ENCODE measurements at places on chromosomes 13 and 19.

DNA sequence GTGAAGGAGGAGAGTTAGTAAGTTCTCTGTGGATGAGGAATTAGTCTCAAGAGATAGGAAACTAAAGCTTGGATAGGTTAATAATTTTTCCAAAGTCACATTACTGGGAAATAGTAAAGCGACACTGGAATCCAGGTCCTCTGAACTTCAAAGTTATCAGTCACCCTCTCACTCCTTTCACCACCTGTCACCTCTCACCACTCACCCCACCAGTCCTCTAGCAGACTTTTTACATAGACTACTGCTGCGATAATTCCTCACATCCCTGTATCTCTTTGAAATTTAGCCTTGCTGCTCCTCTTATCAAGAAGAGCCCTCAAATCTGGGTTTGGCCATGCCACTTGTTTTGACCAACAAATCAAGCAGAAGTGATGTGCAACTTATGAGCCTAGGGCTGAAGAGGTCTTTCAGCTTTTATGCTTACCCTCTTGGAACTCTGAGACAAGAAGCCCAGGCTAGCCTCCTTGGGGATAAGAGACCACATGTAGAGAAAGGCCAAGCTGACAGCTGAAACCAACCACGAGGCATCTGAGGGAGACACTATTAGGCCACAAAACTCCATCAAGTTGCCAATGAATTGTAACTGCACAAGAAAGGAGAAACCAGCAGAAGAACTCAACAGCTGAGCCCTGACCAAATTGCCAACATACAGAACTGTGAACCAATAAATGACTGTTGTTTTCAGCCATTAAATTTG lies 41.2 kb downstream of the STARD13 start:
- DNase-seq, result no peak
- peaks cover under 1% of the 10 kb centered on the region for H3K4me1 ChIP-seq
- H3K27ac ChIP-seq, result peak overlapping the region; percentile 51
- H3K27me3 ChIP-seq, result no peaks in the 10 kb centered on the region

DNA sequence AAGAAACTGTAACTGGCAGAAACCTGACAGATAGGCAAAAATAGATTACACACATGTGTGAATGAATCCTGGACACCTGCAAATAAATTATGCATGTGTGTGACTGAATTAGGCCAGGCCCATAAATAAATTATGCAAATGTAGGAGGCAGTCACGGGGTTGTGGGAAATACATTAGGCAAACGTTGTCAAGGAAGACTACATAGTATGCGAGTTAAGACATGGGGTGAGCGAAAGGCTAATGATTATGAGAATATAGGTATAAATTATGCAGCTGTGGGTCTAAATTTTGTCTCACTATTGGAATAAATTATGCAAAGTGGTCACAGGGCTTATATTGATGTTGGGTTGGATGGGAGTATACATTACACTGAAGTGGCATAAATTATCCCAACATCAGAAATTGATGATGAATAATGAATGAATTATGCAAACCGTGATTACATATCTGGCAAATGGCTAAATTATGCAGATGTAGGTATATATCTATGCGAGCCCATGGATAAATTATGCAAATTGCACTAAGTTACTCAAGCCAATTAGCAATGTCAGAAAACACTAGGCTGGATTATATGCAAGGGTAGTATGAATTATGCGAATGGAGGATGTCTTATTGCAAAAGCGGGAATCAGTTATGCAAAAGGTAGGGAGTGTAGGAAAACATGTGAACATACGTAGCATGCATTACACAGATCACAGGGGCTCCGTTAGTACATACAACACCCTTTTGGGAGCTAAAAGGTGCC lies 6.8 kb downstream of the SLC8A2 start:
- H3K36me3 ChIP-seq, result no peaks in the 10 kb centered on the region
- H3K4me1 ChIP-seq, result no peaks in the 10 kb centered on the region
- H3K27me3 ChIP-seq, result peaks cover 43% of the 10 kb centered on the region
- no peak overlapping the region for H3K27ac ChIP-seq

- no peaks in the 10 kb centered on the region for H3K27me3 ChIP-seq
- peak overlapping the region; percentile 90 for H3K27ac ChIP-seq
- peaks cover 18% of the 10 kb centered on the region for H3K4me1 ChIP-seq
- peak overlapping the region; percentile 81 for H3K4me3 ChIP-seq
Measured at GRCh38 chr19:49362929-49363267, 682 bp upstream of the TEAD2 start.

GRCh38 chr19:48479686-48480085 lies 10.5 kb downstream of the CYTH2 start:
- peak overlapping the region; percentile 81 for H3K27ac ChIP-seq
- no peak overlapping the region for H3K4me3 ChIP-seq
- no peaks in the 10 kb centered on the region for H3K27me3 ChIP-seq
- peaks cover 47% of the 10 kb centered on the region for H3K36me3 ChIP-seq

DNA sequence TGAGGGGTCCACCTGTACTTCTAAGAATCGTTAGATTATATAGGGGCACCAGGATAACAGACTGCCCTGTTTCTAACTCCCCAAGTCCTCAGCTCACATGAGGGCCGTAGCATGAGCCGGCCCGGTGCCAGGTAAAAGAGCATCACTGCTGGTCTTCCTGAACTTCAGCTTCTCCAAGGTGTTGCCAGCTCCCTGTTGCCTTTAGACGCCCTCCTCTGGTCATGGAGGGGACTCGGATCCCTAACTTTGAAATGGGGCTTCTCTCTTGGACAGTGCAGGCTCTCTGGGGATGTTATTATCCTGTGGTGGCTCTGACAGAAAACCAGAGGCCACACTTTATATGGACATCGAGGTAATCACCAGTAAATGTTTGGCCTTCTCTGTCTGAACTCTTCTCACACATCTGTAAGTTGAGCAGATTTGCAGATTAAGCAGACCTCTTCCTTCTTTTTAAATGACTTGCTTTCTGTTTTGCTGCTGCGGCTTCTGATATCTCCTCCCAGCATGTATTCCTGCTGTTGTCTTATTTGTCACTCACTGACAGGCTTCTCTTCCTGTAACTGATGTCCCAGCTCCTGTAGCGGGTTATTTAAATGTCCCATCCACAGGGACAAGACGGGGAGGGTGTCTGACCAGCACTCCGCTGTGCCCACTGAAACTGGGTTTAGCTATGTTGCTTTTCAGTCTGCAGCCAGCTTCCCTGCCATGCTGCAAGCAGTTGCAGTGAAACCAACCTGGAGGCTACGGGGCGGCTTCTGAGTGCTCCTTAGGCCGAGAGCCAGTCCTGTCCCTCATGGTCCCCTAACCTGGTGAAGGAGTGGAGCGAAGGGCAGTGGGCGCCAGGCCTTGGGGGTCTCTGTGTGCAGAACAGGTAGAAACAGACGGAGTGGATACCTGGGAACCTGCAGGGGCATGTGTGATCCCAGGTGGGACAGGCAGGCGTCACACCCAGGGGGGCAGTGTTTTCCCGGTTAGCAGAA lies 39.2 kb downstream of the TSSK6 start:
- no peak for DNase-seq
- H3K4me1 ChIP-seq, result peaks cover 57% of the 10 kb centered on the region
- peaks cover 23% of the 10 kb centered on the region for H3K36me3 ChIP-seq
- no peak overlapping the region for H3K4me3 ChIP-seq

DNA sequence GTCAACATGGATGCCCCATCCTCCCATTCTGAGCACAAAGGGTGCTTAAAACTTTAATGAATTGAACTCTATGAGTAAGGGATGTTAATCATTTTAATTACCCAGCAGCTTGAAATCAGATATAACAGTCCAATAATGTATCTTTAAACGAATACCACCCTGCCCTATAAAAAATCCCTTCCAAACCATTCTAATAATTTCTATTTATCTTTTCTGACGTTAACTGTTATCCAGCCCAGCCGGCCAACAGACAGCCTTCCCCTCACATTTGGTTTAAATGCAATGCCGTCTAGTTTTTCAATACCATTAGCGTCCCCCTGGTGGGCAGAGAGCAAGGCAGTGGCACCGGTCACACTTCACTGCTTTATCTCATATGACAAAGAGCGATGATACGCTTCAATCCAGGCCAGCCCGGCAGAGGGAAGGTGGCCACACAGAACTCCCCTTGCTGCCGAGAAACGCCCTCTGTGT lies 402.2 kb upstream of the ZNF507 start:
- no peaks in the 10 kb centered on the region for H3K36me3 ChIP-seq
- no peaks in the 10 kb centered on the region for H3K4me1 ChIP-seq
- no peak overlapping the region for H3K4me3 ChIP-seq
- no peak overlapping the region for H3K27ac ChIP-seq
- H3K27me3 ChIP-seq, result no peaks in the 10 kb centered on the region
- DNase-seq, result no peak

DNA sequence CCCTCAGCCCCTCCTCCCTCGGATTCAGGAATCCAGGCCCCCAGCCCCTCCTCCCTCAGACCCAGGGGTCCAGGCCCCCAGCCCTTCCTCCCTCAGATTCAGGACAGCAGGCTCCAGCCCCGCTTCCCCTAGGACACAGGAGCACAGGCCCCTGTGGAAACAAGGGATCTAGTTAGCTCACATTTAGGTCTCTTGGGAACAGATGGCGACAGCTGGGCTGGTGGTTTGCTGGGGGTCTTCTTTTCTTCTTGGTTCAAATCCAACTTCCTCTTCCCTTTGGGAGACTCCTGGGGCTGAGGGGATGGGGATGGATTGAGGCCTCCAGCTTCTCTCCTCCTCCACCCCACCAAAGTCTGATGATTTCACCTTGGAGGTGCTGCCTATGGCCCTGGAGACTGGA lies 19.6 kb downstream of the ZNF575 start:
- H3K4me3 ChIP-seq, result no peak overlapping the region
- H3K27me3 ChIP-seq, result no peaks in the 10 kb centered on the region
- H3K27ac ChIP-seq, result no peak overlapping the region
- peaks cover 81% of the 10 kb centered on the region for H3K36me3 ChIP-seq
- no peak for DNase-seq

GRCh38 chr13:44040818-44041100 lies 161.1 kb downstream of the LACC1 start:
- no peaks in the 10 kb centered on the region for H3K36me3 ChIP-seq
- no peak for DNase-seq
- H3K4me3 ChIP-seq, result no peak overlapping the region
- no peaks in the 10 kb centered on the region for H3K27me3 ChIP-seq

DNA sequence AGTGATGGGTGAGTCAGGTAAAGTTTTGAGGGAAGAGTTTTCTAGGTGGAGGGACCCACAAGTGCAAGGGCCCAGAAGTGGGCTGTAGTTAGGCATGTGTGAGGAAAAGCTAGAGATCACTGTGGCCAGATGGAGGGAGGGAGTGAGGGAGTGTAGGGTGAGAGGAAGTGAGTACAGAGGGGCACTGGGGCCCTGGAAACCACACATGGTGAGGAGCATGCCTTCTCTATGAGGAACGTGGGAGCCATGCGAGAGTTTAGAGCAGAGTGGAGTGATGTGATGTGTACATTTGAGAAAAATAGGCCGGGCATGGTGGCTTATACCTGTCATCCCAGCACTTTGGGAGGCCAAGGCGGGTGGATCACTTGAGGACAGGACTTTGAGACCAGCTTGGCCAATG lies 14.7 kb upstream of the SHKBP1 start:
- peaks cover 36% of the 10 kb centered on the region for H3K27me3 ChIP-seq
- H3K36me3 ChIP-seq, result no peaks in the 10 kb centered on the region
- DNase-seq, result no peak
- H3K4me1 ChIP-seq, result peaks cover 1% of the 10 kb centered on the region

- no peaks in the 10 kb centered on the region for H3K36me3 ChIP-seq
- H3K4me3 ChIP-seq, result no peak overlapping the region
- no peaks in the 10 kb centered on the region for H3K27me3 ChIP-seq
- H3K4me1 ChIP-seq, result no peaks in the 10 kb centered on the region
Measured at GRCh38 chr13:77434289-77434688, 101.2 kb upstream of the SCEL start.

- no peaks in the 10 kb centered on the region for H3K27me3 ChIP-seq
- H3K4me1 ChIP-seq, result peaks cover 14% of the 10 kb centered on the region
- peak overlapping the region; percentile 89 for H3K27ac ChIP-seq
- H3K36me3 ChIP-seq, result peaks cover 10% of the 10 kb centered on the region
- DNase-seq, result no peak
Measured at GRCh38 chr19:52007451-52007805, 583 bp downstream of the ZNF615 start.

DNA sequence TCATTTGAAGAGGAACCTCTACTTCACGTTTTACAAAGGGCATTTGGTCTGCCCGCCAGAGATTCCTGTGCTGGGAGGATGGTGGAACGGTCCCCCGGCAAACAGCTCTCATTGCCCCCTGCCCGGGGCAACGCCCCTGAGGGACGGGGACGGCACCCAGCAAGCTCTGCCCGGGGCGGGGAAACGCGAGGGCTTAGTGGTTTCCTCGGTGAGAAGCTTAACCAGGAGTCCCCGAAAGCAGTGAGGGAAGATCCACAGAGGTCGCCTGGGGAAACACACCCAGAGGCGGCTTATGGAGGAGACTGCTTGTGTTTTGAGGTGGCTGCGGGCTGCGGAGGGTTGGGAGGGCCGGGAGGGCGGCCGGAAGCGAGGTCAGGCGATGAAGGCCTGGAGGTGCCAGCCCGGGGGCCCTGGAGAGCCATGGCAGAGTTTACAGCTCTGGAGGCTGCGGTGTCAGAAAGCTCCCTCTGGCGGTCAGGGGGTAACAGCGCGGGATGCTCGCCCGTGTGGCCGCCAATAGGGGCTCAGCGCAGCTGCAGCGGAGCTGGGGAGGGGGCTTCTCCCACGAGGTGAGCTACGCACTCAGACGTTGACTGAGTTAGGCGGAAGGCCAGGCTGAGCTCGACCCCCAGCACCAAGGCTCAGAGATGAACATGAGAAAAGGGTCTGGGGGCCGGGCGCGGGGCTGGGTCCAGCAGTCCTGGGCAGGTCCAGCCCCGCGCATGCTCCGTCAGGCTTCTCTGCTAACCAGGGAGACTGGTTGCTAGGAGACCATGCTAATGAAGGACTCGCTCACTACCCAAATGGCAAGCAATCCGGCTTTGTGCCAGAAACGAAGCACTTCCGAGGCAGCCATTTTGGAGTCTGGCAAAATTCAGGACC lies 652 bp upstream of the TPGS1 start:
- H3K27ac ChIP-seq, result peak overlapping the region; percentile 97
- peaks cover 36% of the 10 kb centered on the region for H3K4me1 ChIP-seq
- peak overlapping the region; percentile 100 for H3K4me3 ChIP-seq
- H3K36me3 ChIP-seq, result peaks cover 5% of the 10 kb centered on the region
- no peaks in the 10 kb centered on the region for H3K27me3 ChIP-seq

- H3K36me3 ChIP-seq, result no peaks in the 10 kb centered on the region
- no peaks in the 10 kb centered on the region for H3K4me1 ChIP-seq
- H3K27ac ChIP-seq, result no peak within 1 kb of the TSS
- no peak for DNase-seq
- peaks cover 51% of the 10 kb centered on the region for H3K27me3 ChIP-seq
Measured at GRCh38 chr19:19211499-19212420, at the start of gene NCAN. NCAN (plus strand) TSS chr19:19211958; CDS start chr19:19216954, 4,996 bp downstream.

- no peaks in the 10 kb centered on the region for H3K27me3 ChIP-seq
- no peak for DNase-seq
- H3K4me3 ChIP-seq, result no peak overlapping the region
- H3K27ac ChIP-seq, result no peak overlapping the region
- H3K4me1 ChIP-seq, result no peaks in the 10 kb centered on the region
- H3K36me3 ChIP-seq, result no peaks in the 10 kb centered on the region
Measured at GRCh38 chr13:93045836-93046235, 180.8 kb upstream of the GPC6 start.

DNA sequence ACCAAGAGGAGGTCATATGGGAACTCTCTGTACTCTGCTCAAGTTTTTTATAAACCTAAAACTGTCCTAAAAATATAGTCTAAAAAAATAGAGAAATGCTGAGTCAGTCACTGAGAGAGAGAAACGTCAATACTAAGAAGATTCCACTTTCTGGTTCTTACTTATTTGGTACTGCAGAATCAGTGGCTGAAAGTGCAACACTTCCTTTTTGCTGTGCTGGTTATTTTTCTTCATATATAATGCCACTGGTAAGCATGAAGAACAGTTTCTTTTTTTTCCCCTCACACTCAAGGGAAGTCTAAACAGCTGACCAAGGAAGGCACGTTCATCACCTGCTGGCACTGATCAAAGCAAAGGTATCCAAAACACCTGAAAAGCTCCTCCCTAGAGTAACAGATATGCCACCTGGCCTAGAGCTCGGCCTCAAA lies 44.3 kb upstream of the N4BP2L1 start:
- no peak overlapping the region for H3K4me3 ChIP-seq
- no peaks in the 10 kb centered on the region for H3K4me1 ChIP-seq
- no peaks in the 10 kb centered on the region for H3K27me3 ChIP-seq
- no peak for DNase-seq
